PC-9 (cell line): ENCODE measurements at places on chromosomes 2 and 18. TPM values are rescaled to one million over a fixed set of nuclear protein-coding genes. Genes with fewer than 3 reads are reported as not detected.

Gene RTP5
- not detected in 2 replicates for total RNA-seq

Gene STARD6
- total RNA-seq, result not detected in 2 replicates

Gene NOTO
- total RNA-seq, result not detected in 2 replicates

Gene EPB41L3
- not detected in 2 replicates for total RNA-seq

Gene LBX2
- total RNA-seq, result 0.76 and 2.0 TPM in 2 replicates
